ENCODE measurements at places on chromosomes 5 and 9. TPM values are rescaled to one million over a fixed set of nuclear protein-coding genes. Genes with fewer than 3 reads are reported as not detected.

- H3K27ac ChIP-seq = no peak overlapping the region
- no peaks in the 10 kb centered on the region for H3K27me3 ChIP-seq
- no peaks in the 10 kb centered on the region for H3K36me3 ChIP-seq
- no peaks in the 10 kb centered on the region for H3K4me1 ChIP-seq
- DNase-seq = no peak
Observed at GRCh38 chr5:139733010-139733688, 62.5 kb upstream of the PSD2 start.

- peaks cover 2% of the 10 kb centered on the region for H3K27me3 ChIP-seq
- no peak for DNase-seq
- H3K4me3 ChIP-seq = no peak overlapping the region
- no peaks in the 10 kb centered on the region for H3K36me3 ChIP-seq
- no peak overlapping the region for H3K27ac ChIP-seq
Observed at GRCh38 chr5:53378190-53378589, 102.2 kb upstream of the FST start.

GRCh38 chr9:22064957-22065356, 55.9 kb upstream of the CDKN2B start:
- H3K27me3 ChIP-seq = peaks cover 38% of the 10 kb centered on the region
- H3K4me1 ChIP-seq = peaks cover 38% of the 10 kb centered on the region
- DNase-seq = no peak
- peak overlapping the region; percentile 4 for H3K4me3 ChIP-seq

ODF2 gene
- total RNA-seq = 55.6 TPM

GRCh38 chr5:154568589-154568988, 90.6 kb upstream of the HAND1 start:
- no peaks in the 10 kb centered on the region for H3K36me3 ChIP-seq
- no peak for DNase-seq
- no peak overlapping the region for H3K27ac ChIP-seq
- peaks cover 8% of the 10 kb centered on the region for H3K27me3 ChIP-seq
- H3K4me1 ChIP-seq = no peaks in the 10 kb centered on the region

DNA sequence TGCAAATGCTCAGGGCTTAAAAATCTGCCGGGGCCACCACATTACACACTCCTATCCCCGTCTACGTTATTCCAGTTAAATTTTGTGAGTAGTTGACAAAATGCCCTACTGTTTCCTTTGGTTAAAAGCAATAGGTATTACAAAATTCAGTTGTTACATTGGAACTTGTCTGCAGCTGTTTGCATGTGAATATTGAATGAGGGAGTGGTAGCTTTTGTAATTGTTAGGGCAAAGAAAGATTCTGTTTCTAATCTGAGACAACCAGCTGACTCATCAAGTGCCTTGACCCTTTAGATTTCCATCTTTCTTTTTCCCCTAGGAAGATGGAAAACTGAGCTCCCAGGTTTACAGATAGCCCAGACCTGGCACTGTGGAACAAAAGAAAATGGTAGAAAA, 30.2 kb downstream of the MAML1 start:
- DNase-seq = no peak
- no peak overlapping the region for H3K4me3 ChIP-seq
- H3K4me1 ChIP-seq = peaks cover 49% of the 10 kb centered on the region
- peak overlapping the region; percentile 9 for H3K27ac ChIP-seq
- peaks cover 5% of the 10 kb centered on the region for H3K36me3 ChIP-seq

DNA sequence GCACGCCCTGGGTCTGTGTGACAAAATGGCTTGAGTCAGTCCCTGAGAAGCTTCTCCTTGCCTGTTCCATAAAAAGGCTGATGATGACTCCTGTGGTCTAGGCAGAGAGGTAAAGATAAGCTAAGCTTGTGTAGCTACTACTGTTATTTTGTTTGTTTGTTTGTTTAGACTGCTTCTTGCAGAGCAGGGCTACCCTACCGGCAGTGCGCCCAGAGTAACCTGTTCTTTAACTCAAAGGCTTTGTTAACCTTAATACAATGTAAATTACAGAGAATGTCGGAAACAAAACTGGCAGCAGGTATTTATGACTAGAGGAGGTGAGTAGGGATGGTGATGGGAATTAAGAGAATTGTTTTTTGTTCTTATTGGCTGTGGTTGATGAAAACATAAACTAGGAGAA, 87.6 kb downstream of the F2RL2 start:
- peaks cover 49% of the 10 kb centered on the region for H3K4me1 ChIP-seq
- no peak overlapping the region for H3K4me3 ChIP-seq
- H3K27ac ChIP-seq = no peak overlapping the region
- H3K27me3 ChIP-seq = no peaks in the 10 kb centered on the region

DNA sequence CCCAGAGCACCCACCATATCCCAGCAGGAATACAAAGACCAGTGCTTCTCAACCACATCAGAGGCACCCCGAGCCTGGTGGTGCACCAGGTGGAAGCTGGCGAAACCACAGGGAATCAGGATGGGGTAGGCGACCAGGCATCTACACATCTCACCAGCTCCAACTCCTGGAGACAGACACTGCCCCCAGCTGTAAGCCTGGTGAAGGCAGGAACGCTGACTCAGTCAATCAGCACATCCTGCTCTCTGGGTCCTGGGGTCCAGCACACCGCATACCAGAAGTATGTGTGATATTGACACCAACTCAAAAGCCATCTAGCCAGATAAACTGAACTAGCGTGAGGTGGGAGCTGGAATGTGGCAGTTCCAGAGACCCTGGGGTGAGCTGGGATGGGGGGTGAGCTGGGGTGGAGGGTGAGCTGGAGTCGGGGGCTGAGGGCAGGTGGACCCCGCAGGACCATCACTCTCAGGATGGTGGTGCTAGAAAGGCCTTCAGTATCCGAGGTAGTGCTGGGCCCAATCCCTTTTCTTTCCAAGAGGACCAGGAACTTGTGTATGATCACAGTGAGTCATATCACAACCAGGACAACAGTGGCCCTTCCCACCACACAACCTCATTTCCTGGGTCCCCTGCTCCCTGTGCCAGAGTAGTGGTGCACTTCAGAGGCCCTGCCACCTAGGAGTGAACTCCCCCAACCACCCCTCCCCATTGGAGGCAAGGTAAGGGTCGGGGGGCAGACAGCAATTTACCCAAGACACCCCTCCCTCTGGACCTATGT, 2.5 kb downstream of the DBN1 start:
- H3K27ac ChIP-seq = no peak overlapping the region
- peaks cover 16% of the 10 kb centered on the region for H3K27me3 ChIP-seq
- H3K4me3 ChIP-seq = peak overlapping the region; percentile 13
- H3K4me1 ChIP-seq = peaks cover 24% of the 10 kb centered on the region
- peaks cover 3% of the 10 kb centered on the region for H3K36me3 ChIP-seq
- DNase-seq = no peak

- H3K27ac ChIP-seq = no peak overlapping the region
- H3K36me3 ChIP-seq = peaks cover 63% of the 10 kb centered on the region
- H3K4me1 ChIP-seq = peaks cover 33% of the 10 kb centered on the region
- no peak overlapping the region for H3K4me3 ChIP-seq
Observed at GRCh38 chr5:171407234-171407633, 12.2 kb upstream of the FGF18 start.

FAM153A gene
- total RNA-seq = 6.3 TPM

DNA sequence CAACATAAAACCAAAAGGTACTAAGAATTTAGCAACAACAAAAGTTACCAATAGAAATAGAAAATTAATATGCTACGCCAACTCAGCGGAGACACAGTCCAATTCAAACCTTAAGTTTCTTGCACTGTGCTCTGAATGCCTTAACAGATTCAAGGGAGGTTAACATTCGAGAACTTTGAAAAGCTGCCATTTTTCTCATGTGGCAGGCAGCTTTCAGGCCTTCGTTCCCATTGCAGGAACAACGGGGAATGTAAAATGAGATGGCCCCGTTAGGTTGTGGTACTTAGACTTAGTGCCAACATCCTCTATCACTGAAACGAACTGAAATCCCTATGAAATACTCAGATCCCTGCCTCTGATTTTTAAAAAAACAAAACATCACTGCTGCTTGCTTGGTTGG, 22.4 kb downstream of the FNBP1 start:
- H3K4me1 ChIP-seq = peaks cover 79% of the 10 kb centered on the region
- no peaks in the 10 kb centered on the region for H3K27me3 ChIP-seq
- H3K27ac ChIP-seq = peak overlapping the region; percentile 89
- DNase-seq = no peak
- H3K4me3 ChIP-seq = peak overlapping the region; percentile 4

GARIN3 gene
- 0.31 TPM for total RNA-seq

FBXW5 gene
- 92.5 TPM for total RNA-seq

- H3K4me1 ChIP-seq = peaks cover 24% of the 10 kb centered on the region
- H3K27me3 ChIP-seq = peaks cover 62% of the 10 kb centered on the region
- peaks cover 2% of the 10 kb centered on the region for H3K36me3 ChIP-seq
Observed at GRCh38 chr5:32714836-32715235, 3.7 kb downstream of the NPR3 start.

DNA sequence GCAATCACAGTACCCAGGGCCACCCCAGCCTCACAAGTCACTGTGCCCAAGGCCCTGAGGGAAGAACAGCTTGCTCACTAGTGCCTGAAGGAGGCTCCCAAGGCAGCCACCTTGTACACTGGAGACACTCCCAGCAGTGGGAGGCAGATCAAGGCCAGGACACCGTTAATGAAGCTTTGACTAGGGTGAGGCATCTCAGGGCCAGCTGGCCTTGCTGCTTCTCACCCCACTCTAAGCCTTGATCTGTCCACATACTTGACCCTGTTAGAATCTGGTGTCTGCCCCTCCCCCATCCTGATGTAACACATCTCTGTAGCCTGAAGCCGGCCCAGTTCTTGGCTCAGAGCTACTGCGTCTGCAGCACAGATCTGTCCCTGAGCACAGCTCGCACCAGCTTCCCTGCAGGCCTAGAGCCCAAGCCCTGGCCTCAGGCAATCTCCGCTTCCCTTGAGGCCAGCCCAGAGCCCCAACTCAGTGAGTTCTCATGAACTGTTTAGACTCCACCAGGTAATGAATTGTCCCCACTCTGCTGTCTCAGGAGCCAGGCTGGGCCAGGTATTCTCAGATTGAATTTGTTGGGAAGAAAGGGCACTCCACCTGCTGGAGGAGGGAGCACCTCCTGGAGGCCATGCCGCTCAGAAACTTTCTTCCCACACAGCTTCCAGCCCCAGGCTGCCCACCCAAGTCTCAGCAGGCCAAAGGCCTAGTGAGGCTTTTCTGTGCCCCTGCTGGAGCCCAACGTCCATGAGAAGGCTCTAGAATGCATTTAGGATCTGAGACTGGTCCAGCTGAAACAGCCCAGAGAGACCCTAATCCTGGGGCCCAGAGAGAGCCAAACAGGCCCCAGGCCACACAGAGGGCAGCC, 13.4 kb upstream of the JADE2 start:
- H3K4me1 ChIP-seq = peaks cover 39% of the 10 kb centered on the region
- H3K36me3 ChIP-seq = no peaks in the 10 kb centered on the region
- H3K4me3 ChIP-seq = no peak overlapping the region
- no peak for DNase-seq
- H3K27me3 ChIP-seq = no peaks in the 10 kb centered on the region

- no peaks in the 10 kb centered on the region for H3K27me3 ChIP-seq
- DNase-seq = no peak
- H3K4me3 ChIP-seq = no peak overlapping the region
- no peak overlapping the region for H3K27ac ChIP-seq
- H3K36me3 ChIP-seq = no peaks in the 10 kb centered on the region
- H3K4me1 ChIP-seq = peaks cover 6% of the 10 kb centered on the region
Observed at GRCh38 chr9:123059472-123060220, 26.2 kb downstream of the GPR21 start.

DNA sequence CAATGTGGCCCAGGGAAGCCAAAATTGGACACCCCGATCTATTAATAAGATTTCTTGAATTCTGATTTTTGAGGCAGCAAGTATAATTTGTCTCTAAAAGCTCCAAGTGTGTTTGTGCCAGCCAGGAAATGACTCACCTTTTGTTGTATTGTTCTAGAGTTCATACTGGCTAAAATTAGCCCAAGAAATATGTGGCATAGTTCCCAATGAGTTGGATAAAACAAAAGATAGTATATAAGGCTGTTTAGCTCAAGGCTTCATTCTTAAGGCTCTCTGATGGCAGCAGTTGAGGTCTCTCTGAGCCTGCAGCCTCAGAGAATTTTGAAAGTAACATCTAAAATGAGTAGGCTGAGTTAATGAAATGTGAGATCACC, 21.6 kb downstream of the HMGXB3 start:
- peak overlapping the region; percentile 46 for H3K27ac ChIP-seq
- H3K4me1 ChIP-seq = peaks cover 37% of the 10 kb centered on the region
- H3K36me3 ChIP-seq = peaks cover 64% of the 10 kb centered on the region
- no peaks in the 10 kb centered on the region for H3K27me3 ChIP-seq
- H3K4me3 ChIP-seq = no peak overlapping the region

DNA sequence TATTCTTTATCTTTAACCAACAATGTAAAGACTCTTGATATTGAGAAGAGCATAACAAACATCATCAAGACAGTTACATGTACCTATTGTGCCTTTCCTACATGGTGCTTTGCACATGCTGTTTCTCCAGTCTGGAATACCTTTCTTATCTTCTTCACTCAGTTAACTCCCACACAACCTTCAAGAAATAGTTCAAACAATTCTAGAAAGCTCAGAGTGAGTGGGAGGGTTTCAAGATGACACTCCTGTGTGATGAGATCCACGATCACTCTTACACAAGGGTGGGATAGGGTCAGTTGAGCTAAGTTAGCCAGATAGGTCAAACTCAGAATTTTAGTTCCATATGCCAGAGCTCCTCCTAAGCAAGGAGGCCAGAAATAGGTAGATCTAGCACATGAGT, 915.5 kb downstream of the NR2F1-AS1 start:
- H3K27me3 ChIP-seq = no peaks in the 10 kb centered on the region
- no peaks in the 10 kb centered on the region for H3K36me3 ChIP-seq
- H3K4me3 ChIP-seq = no peak overlapping the region
- H3K27ac ChIP-seq = no peak overlapping the region
- DNase-seq = no peak
- no peaks in the 10 kb centered on the region for H3K4me1 ChIP-seq

DNA sequence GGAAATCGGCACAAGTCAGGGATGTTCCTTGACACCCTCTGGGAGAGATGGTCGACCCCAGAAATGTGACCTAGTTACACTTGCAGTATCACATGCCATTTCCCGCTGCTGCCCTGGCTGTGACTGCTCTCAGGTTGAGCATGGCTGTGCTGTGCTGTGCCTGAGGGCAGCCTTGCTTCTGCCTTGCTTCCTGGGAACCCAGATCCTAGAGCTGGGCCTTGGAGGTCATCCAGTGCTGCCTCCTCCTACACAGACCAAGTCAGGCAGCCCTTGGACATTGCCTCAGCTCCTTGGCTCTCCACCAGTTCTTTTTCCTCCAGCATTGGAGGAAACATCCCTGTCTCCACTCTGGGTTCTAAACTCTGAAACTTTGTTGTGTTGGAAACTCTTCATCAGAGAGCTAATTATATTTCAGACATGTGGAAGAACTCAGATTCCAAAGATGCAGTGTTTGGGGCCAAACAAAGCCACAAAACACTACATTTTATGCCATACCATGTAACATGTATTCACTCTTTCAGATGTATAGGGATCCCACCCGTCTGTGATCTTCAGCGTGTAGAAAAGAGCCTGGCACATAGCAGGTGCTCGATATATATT, 6.1 kb downstream of the MAMDC2 start:
- no peak overlapping the region for H3K27ac ChIP-seq
- no peaks in the 10 kb centered on the region for H3K36me3 ChIP-seq
- no peaks in the 10 kb centered on the region for H3K4me1 ChIP-seq
- no peak for DNase-seq
- H3K27me3 ChIP-seq = peaks cover 16% of the 10 kb centered on the region

Measured in activated T-helper 1 cell treated with anti-CD3 and anti-CD28 coated beads, Interleukin-12 subunit alpha, Interleukin-12 subunit beta, Interleukin-2, Interleukin-4 antibody, amounts not matched to agents 30 ng/mL and 10 ng/mL and 1 ng/mL, durations not matched to agents 14 hours and 24 hours and 36 hours (primary cell).